ENCODE measurements at places on chromosomes 7 and 10.

DNA sequence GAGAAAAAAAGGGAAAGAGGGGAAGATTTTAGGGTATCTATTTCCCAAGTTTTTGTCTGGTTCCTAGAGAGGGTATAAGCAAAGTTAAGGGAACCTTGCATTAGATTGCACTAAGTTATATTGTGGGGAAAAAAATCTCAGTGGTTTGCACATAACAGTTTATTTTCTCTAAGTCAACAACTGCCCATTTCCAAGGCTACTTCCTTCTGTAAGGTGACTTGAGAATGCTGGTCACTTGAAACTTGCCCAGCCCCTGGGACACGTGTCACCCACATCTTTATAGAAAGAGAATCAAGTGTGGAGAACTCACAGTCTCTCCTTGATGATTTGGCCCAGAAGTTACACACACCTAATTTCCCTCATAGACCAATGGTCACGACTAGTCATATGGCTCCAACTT lies 488.6 kb upstream of the PODXL start:
- DNase-seq, result no peak

- DNase-seq, result no peak
These were observed 409.8 kb upstream of the NPVF start for GRCh38 chr7:25638068-25638467.

GRCh38 chr7:130655286-130655685 lies 13.3 kb downstream of the COPG2 start:
- DNase-seq, result no peak

DNA sequence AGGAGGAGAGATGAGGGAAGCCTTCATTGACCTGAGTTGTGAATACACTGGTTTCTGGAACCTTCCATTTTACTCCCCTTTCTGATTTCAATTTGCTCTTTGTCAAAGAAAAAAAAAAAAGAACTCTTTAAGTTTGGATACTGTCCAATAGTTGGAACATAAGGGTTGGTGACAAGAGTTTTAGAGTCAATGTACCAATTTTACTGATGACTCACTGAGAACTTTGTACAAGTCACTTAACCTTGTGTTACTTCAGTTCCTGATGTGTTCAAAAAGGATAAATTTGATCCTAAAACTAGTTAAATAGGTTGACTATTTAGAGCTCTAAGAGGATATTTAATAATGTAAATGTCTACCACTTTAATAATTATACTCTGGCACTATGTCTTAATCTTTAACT lies 4.1 kb upstream of the CDK14 start:
- no peak for DNase-seq

DNA sequence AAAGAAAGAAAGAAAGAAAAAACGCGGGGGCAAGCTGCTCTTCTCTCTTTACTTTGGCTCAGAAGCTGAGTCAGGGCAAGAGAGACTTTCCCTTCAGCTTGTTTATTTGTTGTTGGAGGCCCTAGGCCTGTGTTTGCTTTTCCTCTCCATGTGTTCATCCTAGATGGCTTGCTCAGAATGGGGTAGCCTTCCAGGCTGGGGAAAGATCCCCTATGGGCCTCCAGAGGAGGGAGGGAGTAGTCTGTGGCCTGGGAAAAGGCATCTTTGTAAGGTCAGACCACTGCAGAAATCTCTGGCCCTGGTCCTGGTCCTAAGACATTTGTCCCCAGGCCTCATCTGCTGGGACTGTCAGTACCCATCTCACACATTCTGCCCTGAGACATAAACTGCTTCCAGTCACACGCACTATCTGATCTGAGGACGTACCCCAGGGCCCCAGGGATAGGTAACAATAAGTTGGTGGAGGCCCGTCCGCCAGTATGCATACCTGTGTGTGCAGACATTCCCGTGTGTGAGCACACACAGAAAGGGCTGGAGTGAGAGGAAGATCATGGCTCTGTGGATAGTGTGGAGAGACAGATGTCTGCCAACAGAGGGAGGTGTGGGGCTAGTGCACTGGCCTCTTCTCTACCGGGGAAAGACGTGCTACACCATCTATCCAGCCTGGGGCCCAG lies 4.9 kb upstream of the SCD start:
- no peak for DNase-seq

DNA sequence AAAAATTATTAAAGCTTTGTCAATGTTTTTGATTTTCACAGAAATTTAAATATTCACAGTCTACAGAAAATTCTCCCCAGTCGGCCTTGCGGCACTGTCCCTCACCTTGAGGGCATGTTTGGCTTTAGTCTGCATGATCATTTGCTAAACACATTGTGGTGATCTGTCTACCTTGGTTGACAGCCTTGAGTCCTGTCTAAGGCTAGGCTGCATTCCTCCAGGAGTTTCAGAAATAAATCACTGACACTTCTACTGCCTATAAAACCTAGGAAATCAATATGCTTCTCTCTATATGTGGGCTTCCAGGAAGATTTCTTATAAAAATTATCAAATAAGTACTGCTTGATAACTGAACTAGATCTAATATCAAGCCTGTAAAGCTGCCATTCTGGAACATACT lies 430.7 kb upstream of the GRM3 start:
- no peak for DNase-seq

- no peak for DNase-seq
These were observed 251.9 kb upstream of the TCERG1L start for GRCh38 chr10:131563411-131563810.

All from GM04503 (cell line).